ENCODE measurements at places on chromosomes 3 and 15. TPM values are rescaled to one million over a fixed set of nuclear protein-coding genes. Genes with fewer than 3 reads are reported as not detected.

DNA sequence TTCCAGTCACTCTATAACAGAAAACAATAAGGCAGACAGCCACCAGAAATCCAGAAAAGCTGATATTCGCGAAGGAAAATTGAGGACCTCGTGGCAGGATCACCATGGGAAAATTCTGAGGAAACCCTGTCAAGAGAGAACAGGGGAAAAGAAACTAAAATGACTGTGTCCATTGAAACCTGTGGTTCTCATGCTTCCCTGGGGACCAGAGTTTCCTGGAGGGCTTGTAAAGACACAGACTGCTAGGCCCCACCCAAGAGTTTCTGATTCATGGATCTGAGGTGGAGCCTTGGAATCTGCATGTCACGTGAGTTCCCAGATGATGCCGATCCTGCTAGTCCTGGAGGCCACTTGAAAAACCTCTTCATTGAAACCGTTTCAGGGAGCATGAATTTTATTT lies 420.5 kb downstream of the EPHB1 start:
- no peak for DNase-seq
- no peak overlapping the region for H3K27ac ChIP-seq
- no peaks in the 10 kb centered on the region for H3K27me3 ChIP-seq
- no peak overlapping the region for H3K4me3 ChIP-seq
- H3K36me3 ChIP-seq, result no peaks in the 10 kb centered on the region

DNA sequence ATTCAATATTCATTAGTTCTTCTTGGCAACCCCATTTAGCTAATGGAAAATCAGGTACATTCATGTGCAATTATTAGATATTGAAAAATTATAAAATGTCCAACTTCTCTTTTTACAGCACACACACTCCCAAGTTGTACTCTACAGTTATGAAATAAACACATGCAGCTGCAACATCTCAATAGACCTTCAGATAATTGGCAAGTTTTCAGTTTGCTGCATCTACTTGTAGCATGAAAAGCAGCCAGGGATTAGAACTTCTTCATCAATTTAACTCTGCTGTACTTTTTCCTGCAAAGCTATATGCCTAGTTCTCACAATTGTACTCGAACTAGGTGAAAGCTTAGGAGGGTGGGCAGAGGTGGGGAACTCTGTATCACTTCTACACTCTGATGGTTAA lies 46.6 kb upstream of the FHIT start:
- H3K27ac ChIP-seq, result no peak overlapping the region
- no peaks in the 10 kb centered on the region for H3K27me3 ChIP-seq
- no peaks in the 10 kb centered on the region for H3K4me1 ChIP-seq
- no peaks in the 10 kb centered on the region for H3K36me3 ChIP-seq

GRCh38 chr3:38990621-38991020 lies 61.1 kb downstream of the SCN11A start:
- no peak for DNase-seq
- no peaks in the 10 kb centered on the region for H3K4me1 ChIP-seq
- H3K27ac ChIP-seq, result no peak overlapping the region
- H3K27me3 ChIP-seq, result no peaks in the 10 kb centered on the region
- H3K36me3 ChIP-seq, result no peaks in the 10 kb centered on the region
- no peak overlapping the region for H3K4me3 ChIP-seq

DNA sequence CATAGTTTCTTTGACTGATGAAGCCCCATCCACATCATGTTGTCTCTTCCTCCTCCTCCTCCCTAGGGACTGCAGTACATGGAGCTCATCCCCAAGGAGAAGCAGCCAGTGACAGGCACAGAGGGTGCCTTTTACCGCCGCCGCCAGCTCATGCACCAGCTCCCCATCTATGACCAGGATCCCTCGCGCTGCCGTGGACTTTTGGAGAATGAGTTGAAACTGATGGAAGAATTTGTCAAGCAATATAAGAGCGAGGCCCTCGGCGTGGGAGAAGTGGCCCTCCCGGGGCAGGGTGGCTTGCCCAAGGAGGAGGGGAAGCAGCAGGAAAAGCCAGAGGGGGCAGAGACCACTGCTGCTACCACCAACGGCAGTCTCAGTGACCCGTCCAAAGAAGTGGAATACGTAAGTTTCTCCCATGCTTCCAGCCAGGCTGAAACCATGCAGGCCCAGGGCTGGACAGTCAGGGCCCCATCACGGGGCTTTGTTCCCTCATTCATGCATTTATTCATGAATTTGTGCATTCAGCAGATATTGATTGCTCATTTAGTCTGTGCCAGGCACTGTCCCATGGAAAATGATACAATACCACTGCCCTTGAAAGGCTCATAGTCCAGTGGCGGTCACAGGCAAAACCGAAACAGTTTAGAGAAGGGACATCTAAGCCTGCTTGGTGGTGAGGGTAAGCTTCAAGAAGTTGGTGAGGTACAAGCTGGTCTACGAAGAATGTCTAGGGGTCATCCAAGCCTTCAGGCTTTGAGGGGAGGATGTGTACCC lies 47.1 kb downstream of the LMCD1 start:
- H3K36me3 ChIP-seq, result peaks cover 4% of the 10 kb centered on the region
- DNase-seq, result no peak
- H3K4me1 ChIP-seq, result no peaks in the 10 kb centered on the region
- H3K27ac ChIP-seq, result no peak overlapping the region

- no peaks in the 10 kb centered on the region for H3K4me1 ChIP-seq
- no peaks in the 10 kb centered on the region for H3K36me3 ChIP-seq
- no peak for DNase-seq
- no peak overlapping the region for H3K27ac ChIP-seq
- H3K27me3 ChIP-seq, result no peaks in the 10 kb centered on the region
Observed at GRCh38 chr3:122646146-122646988, 34.3 kb upstream of the PARP14 start.

GRCh38 chr3:31704591-31705179 lies 172.0 kb downstream of the STT3B start:
- DNase-seq, result peak; percentile 43
- H3K4me3 ChIP-seq, result no peak overlapping the region
- H3K27me3 ChIP-seq, result no peaks in the 10 kb centered on the region
- H3K36me3 ChIP-seq, result no peaks in the 10 kb centered on the region

DNA sequence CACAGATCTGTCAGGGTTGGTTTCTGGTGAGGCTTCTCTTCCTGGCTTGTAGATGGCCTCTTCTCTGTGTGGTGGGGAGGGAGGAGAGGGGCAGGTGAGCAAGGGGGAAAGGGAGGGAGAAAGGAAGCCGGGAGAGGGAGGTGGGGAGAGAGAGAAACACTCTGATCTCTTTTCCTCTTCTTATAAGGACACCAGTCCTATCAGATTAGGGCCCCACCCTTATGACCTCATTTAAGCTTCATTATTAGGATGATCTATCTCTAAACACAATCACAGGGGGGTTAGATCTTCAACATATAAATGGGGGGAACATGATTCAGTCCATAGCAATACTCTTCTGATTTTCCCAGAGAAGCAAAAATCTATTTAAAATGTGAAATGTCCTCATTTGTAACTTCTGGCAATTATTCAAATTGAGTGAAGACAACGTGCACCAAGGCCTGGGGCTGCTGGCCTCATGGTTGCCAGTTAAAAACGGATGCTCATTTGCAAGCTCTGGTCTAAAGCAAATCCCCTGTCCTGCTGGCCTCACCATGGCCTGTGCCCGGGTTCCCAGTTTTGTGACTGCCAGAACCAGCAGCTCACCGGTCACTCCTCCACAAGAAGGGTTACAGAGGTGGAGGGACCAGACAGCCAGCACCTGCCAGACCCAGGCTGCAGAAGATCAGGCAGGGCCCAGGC lies 8.3 kb downstream of the POMGNT2 start:
- H3K4me1 ChIP-seq, result peaks cover 18% of the 10 kb centered on the region
- H3K36me3 ChIP-seq, result no peaks in the 10 kb centered on the region
- H3K27ac ChIP-seq, result no peak overlapping the region
- DNase-seq, result no peak
- H3K27me3 ChIP-seq, result no peaks in the 10 kb centered on the region

DNA sequence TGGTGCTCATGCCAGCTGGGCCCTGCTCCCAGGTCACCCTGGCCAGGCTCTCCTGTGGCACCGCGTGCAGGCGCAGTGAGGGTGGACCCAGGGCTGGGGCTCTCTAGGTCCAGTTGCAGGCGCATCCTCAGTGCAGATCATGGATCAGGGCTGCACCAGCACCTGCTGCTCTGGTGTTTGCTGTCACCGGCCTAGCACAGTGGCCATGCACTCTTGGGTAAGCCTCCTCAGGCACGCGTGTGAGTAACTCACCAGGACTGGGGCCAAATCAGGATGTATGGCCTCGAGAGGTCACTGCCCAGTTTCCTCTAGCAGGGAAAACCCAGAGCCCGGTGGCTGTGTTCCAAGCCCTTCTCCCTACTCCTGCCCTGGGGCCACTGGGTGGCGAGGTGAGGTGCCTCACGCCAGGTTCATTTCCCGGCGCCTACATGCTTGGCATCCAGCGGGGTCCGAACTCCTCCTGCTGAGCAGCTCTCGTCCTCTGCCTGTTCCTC lies 45.5 kb upstream of the SLC41A3 start:
- no peaks in the 10 kb centered on the region for H3K27me3 ChIP-seq
- no peaks in the 10 kb centered on the region for H3K36me3 ChIP-seq
- H3K4me3 ChIP-seq, result no peak overlapping the region
- no peak overlapping the region for H3K27ac ChIP-seq
- peak; percentile 11 for DNase-seq

DNA sequence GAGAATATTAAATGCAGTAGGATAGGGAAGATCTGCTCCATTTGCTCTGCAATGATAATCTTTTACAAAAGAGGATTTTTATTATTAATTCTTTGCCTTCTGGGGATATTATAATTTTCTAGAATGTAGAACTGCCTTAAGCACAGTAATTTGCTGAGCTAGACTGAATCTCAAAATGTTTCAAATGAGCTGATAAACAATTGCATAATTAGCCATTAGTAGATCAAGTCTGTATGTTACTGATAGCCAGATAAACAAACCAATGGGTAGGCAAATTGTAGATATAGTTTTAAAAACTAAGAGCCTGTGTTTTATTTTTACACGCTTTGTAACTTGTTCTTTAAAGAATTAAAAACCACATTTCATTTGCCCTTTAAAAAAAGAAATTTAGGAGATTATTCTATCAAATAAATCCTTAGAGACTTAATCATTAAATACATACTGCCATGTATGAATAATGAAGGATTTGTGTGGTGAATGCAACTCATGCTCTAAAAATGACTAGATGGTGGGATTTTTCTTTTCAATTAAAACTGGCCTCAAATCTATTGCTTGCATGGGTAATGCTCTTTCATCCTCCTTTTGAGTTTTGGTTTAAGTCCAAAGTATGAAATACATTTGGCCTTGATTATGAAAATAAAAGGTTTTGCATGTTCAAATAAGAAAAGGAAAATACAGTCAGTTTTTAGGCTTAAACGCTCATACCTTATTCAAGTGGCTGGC lies 32.6 kb upstream of the NANOGP8 start:
- H3K4me3 ChIP-seq, result no peak overlapping the region
- H3K27ac ChIP-seq, result no peak overlapping the region
- H3K27me3 ChIP-seq, result no peaks in the 10 kb centered on the region
- no peak for DNase-seq

Gene SYNPR
- total RNA-seq, result not detected

Gene FURIN
- total RNA-seq, result 92.6 TPM

Gene PTPN23
- 20.2 TPM for total RNA-seq

Gene CASR
- total RNA-seq, result 1.2 TPM

Gene SAMD7
- not detected for total RNA-seq

Gene AHSG
- not detected for total RNA-seq

Gene HRG
- total RNA-seq, result not detected

Gene GOLGA8O
- total RNA-seq, result 2.6 TPM

Gene A4GNT
- not detected for total RNA-seq
